ENCODE measurements at places on chromosomes 4 and X.

- DNase-seq, result no peak
Measured at GRCh38 chr4:8849266-8850073, 22.2 kb downstream of the HMX1 start.

DNA sequence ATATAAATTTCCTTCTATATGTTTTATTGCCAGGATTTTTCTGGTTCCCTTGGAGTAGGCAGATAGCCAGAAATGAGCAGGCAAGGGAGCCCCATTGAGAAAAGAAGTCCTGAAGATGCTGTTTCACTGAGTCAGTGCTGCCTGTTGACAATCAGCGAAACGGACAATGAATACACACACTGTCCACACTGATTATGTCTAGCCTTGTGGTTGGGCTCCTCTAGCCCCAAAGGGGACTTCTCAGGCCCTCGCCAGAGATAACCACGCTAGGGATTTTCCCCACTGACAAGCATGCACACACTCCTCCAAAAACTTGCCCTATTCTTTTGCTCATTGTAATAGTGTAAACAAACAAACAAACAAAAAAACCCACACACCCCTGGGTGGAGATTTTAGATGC, 369.3 kb downstream of the DMD start:
- DNase-seq, result no peak

GRCh38 chr4:8340781-8341241, 71.3 kb downstream of the HTRA3 start:
- no peak for DNase-seq

DNA sequence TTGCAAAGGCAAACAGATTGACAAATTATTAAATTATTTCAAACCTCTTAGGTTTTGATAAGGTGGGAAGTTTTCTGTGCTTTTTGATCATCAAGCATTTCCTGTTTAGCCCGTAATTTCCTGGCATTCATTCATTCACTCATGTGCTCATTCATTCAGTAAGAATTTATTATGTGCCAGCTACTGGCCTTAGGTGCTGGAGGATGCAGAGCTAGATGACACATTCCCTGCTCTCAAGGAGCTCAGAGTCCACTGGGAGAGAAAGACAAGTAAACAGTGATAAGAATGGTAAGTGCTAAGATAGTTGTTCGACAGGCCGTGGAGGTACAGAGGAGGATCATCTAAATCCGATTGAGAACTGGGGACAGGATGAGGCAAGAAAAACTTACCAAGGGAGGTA, 153.0 kb downstream of the DCTD start:
- no peak for DNase-seq

All from HS-5 (cell line).